ENCODE measurements at places on chromosomes 12 and 14.
A peak's percentile ranks its signal among the peaks of the same experiment; 100 is the strongest.

DNA sequence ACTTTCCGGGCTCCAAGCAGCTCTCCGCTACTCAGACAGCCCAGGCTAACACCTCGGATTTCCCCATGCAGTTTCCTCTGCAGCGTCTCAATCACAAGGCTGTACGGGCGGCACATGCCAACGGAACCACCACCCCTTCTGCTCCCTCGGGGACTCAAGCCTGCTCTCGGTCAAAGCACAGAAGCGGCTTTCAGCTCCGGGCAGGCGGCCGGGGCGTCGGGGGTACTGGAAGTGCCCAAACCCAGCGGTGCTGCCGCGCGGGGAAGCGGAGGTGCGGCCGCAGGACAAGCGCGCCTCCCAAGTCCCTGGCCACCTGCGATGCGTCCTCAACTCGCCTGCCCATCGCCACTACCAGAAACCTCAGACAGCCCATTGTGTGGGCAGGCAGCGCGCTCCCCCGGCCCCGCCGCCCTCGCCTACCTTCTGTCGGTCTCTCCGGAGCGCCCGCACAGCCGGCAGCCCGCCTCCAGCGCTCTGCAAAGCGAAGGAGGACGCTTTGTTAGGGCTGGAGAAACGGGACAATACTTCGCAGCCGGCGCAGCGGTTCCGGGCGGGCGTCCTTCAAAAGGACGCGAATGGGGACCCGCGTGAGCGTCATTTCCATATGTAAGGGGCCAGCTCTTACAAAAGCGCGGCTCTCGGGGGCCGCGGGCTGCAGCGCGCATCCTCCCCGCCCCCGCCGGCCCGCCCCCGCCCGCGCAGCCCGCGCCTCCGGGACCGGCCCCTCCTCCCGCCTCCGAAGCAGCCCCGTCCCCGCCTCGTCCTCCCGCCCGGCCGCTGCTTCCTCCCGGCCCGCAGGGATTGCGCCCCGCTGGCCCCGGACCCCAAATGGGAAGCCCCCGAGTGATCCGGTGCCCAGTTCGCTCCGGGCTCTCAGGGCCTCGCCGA, 674 bp downstream of the NIN start:
- DNase-seq = peak; percentile 80

DNA sequence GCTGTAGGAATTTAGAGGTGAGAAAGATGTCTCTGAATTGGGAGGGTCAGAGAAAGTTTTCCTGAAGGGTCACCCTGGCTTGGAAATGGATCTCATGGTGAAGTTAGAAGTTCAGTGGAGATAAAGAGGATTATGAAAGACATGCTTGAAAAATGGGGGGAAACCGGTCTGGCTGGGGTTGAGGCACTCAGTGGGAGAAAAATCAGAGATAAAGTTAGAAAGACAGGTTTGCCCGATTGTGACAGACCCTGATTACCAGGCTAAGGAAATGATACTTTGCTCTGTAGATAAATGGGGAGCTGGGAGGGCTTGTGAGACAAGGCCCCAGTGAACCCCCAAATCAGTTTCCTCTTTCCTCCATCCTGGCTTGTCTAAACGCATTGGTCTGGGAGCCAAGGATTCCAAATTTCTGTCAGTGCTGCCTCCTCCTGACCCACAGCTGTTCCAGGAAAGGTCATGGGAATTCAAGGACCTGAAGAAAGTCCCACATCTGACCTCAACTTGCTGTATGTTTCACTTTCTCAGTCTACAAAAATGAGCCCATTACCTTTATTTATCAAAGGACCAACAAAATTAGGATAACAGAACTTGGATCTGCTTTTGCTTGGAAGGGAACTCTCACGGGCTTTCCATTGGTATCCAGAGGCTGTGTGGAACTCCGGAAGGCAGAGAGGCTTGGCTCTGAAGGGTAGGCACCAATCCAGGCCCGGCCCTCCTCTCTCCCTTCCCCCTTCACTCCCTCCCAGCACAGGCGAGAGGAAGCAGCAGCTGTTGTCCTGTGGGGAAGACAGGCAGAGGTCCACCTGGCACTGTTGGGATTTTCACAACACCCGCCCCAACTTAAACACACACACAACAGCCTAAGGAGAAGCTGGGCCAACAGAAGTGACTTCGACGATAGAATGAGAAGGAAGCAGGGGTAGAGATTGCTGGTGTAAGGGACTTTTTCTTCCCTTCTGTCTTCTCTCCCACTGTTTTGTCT, 3.4 kb upstream of the RNASE7 start:
- DNase-seq = no peak

DNA sequence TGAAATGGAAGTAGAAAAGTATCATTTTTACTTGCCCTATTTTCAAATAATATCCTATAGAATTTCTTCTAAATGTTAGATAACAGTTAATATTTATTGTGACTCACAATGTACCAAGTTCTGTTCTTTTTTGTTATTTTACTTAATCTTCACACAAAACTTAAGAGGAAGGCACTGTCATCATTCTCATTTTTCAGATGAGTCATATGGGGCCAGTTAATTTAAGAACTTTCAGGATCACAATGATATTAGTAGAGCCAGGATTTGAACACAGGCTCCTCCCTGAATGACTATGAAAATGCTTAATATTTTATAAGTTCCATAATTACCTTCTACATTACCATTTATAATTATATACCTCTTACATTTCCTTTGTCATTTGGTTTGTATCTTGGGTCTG, 10.4 kb upstream of the TMEM260 start:
- DNase-seq = no peak

DNA sequence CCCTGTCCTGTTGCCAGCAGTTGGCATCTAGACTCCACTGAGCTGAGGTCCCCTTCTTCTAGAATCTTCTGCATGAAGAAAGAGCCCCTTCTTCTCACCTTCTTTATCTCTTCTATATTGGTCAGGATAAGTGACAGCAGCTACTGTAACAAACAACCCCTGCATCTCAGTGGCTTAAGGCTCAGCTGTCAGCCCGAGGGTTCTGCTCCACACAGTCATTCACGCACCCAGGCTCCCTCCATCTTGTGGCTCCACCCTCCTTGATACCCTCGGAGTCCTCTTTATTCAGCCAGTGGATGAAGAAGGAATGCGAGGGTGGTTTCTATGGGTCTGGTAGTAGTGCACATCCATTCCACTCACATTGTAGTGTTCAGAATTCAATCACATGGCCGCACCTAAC, 10.5 kb upstream of the RFLNA start:
- no peak for DNase-seq

- DNase-seq = no peak
Observed at GRCh38 chr12:51262758-51263177, 7.4 kb downstream of the SMAGP start.

GRCh38 chr12:39887856-39888255, 218.0 kb downstream of the SLC2A13 start:
- DNase-seq = no peak

DNA sequence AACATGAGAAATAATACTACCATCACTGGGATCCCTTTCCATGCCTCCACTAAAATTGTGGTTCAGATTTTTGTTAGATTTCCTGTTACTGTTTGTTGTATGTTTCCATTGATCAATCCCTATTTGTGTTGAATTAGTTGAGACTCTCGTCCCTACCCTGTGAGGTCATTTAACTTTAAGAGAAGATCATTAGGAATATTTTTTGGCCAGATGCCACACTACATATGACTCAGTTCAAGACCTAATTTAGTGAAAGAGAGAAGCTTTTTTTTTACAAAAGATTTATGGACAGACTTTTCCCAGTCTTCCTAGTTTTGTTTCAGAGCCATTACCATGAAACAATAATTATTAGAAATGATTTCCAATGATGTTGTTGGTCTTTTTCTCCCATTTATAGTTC, 35.5 kb downstream of the CPSF6 start:
- no peak for DNase-seq

DNA sequence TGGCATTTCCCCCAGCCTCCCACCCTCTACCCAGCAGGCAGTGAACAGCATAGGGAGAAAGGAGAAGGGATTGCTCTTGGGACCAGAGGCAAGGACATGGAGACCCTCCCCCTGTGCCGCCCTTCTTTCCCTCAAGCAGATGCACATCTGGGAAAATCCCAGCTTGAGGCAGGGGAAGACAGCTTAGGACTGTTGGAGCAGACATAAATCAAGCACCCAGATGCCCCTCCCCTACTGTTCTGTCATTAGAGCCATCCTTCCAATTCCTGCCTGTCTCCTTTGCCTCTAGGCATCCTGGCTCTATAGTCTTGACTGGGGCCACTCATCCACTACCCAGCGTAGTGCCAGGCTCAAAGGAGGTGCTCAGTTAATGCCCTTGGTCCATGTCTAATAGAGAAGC, 7.5 kb upstream of the CISTR start:
- no peak for DNase-seq
